Sigmoid colon (tissue), 7 donors: ENCODE measurements at places on chromosomes 6 and 20. TPM values are rescaled to one million over a fixed set of nuclear protein-coding genes. Genes with fewer than 3 reads are reported as not detected.
A peak's percentile ranks its signal among the peaks of the same experiment; 100 is the strongest.

GRCh38 chr20:9071976-9072726 is 3.3 kb downstream of the PLCB4 start:
- peaks cover 19% of the 10 kb centered on the region for H3K4me1 ChIP-seq
- no peak overlapping the region for H3K27ac ChIP-seq
- no peak overlapping the region for H3K4me3 ChIP-seq
- no peaks in the 10 kb centered on the region for H3K27me3 ChIP-seq

GRCh38 chr6:80586242-80586641 is 479.8 kb downstream of the BCKDHB start:
- no peak overlapping the region for H3K4me3 ChIP-seq
- no peaks in the 10 kb centered on the region for H3K27me3 ChIP-seq
- H3K36me3 ChIP-seq = no peaks in the 10 kb centered on the region
- DNase-seq = no peak
- H3K4me1 ChIP-seq = no peaks in the 10 kb centered on the region

Gene MLN
- total RNA-seq = not detected

Gene TCP11
- total RNA-seq = not detected

Gene ZBTB2
- total RNA-seq = 11.5 TPM

- H3K36me3 ChIP-seq = peaks cover 72% of the 10 kb centered on the region
- no peaks in the 10 kb centered on the region for H3K27me3 ChIP-seq
- H3K4me3 ChIP-seq = no peak overlapping the region
- no peak for DNase-seq
- H3K4me1 ChIP-seq = peaks cover 6% of the 10 kb centered on the region
- H3K27ac ChIP-seq = no peak overlapping the region
These were observed 20.8 kb downstream of the PANK2 start for GRCh38 chr20:3909952-3910366.

Gene LPA
- total RNA-seq = not detected

Gene CD24
- total RNA-seq = 3.3 TPM

- no peaks in the 10 kb centered on the region for H3K27me3 ChIP-seq
- no peak for DNase-seq
- H3K4me1 ChIP-seq = no peaks in the 10 kb centered on the region
- no peak overlapping the region for H3K27ac ChIP-seq
These were observed 92.3 kb upstream of the FUT9 start for GRCh38 chr6:95923518-95923917.

Gene NOX3
- not detected for total RNA-seq

GRCh38 chr6:138087593-138088325 is 19.5 kb downstream of the PERP start:
- H3K27me3 ChIP-seq = no peaks in the 10 kb centered on the region
- no peak overlapping the region for H3K4me3 ChIP-seq
- peaks cover 25% of the 10 kb centered on the region for H3K4me1 ChIP-seq
- DNase-seq = no peak
- no peaks in the 10 kb centered on the region for H3K36me3 ChIP-seq

GRCh38 chr20:420166-420620 is 12.1 kb downstream of the RBCK1 start:
- peaks cover 89% of the 10 kb centered on the region for H3K36me3 ChIP-seq
- no peaks in the 10 kb centered on the region for H3K27me3 ChIP-seq
- no peak overlapping the region for H3K27ac ChIP-seq
- no peaks in the 10 kb centered on the region for H3K4me1 ChIP-seq

DNA sequence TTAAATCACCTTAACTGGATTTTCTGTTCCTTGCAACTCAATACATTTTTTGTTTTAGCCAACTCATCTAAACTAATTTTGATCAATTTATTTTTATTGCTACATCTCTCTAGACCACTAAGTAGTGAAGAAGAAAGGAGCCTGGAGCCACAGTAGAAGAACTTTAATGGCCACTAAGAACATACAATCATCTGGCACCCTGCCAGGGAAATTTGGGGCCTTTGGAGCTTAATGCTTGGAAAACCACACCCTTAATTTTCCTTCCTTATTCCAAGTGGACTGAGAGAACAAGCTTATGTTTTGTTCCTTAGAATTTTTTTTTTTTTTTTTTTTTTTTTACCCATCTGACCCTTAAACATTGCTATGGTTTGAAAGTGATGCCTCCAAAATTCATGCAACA is 12.0 kb upstream of the GMDS start:
- H3K27ac ChIP-seq = no peak overlapping the region
- H3K4me3 ChIP-seq = no peak overlapping the region
- peaks cover 10% of the 10 kb centered on the region for H3K36me3 ChIP-seq
- no peaks in the 10 kb centered on the region for H3K27me3 ChIP-seq

Gene KIFC1
- total RNA-seq = 0.81 TPM

DNA sequence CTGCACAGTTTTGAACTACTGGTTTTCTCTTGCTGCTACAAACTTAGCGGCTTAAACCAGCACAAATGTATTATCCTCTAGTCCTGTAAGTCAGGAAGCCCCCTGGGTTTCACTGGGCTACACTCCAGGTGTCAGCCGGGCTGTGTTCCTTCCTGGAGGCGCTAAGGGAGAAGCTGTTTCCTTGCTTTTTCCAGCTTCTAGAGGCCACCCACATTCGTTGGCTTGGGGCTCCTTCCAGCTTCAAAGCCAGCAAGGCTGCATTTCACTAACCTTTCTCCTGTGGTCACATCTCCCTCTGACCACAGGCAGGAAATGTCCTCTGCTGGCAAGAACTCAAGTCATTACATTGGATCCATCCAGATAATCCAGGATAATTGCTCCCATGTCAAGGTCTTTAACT is 350.6 kb upstream of the PLCB4 start:
- peaks cover 28% of the 10 kb centered on the region for H3K36me3 ChIP-seq
- DNase-seq = peak; percentile 67
- H3K27ac ChIP-seq = no peak overlapping the region
- peaks cover 16% of the 10 kb centered on the region for H3K4me1 ChIP-seq

DNA sequence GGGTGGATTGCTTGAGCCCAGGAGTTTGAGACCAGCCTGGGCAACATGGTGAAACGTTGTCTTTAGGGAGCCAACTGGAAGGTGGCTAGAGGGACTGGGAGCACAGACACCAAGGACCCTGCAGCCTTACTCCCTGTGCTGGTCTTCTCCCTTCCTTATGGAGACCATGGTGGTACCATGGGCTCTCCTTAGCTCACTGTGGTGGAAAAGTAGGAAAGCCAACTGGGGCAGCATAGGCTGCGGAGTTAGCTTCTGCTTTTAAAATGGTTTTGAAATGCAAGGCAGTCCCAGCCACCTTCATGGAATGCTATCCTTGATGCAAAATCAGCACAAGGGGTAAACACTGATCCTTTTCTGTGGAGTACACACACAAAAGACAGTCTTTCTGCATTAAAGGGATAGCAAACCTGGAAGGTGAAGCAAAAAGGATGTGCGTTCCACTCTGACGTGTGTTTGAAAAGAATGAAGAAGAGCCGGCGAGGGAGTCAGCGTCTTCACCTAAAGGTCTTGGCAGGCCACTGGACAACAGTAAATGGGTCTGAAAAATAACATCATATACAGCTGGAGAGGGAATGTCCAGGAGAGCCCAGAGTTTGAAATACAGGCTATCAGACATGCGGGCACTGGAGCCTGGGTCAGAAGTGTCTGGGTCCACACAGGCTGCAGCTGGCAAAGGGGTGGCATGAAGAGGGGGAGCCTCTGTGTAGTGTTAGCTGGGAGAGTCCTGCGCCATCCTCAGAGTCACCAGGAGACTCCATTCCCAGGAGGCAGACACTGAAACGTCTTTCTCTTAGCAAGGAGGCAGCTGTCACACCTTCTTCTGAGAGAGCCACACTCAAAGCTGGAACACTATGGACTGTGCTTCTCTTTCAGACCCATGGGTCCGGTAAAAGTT is 58.5 kb downstream of the GPR6 start:
- H3K4me3 ChIP-seq = no peak overlapping the region
- no peaks in the 10 kb centered on the region for H3K27me3 ChIP-seq

Gene CLPSL2
- not detected for total RNA-seq

GRCh38 chr6:168328086-168328485 is 8.5 kb upstream of the DACT2 start:
- H3K4me3 ChIP-seq = no peak overlapping the region
- H3K27ac ChIP-seq = no peak overlapping the region
- no peaks in the 10 kb centered on the region for H3K36me3 ChIP-seq
- no peaks in the 10 kb centered on the region for H3K27me3 ChIP-seq
- DNase-seq = no peak

GRCh38 chr20:635028-635892 is 17.7 kb downstream of the SRXN1 start:
- no peaks in the 10 kb centered on the region for H3K4me1 ChIP-seq
- no peaks in the 10 kb centered on the region for H3K36me3 ChIP-seq
- no peak for DNase-seq
- no peak overlapping the region for H3K27ac ChIP-seq
- no peak overlapping the region for H3K4me3 ChIP-seq

DNA sequence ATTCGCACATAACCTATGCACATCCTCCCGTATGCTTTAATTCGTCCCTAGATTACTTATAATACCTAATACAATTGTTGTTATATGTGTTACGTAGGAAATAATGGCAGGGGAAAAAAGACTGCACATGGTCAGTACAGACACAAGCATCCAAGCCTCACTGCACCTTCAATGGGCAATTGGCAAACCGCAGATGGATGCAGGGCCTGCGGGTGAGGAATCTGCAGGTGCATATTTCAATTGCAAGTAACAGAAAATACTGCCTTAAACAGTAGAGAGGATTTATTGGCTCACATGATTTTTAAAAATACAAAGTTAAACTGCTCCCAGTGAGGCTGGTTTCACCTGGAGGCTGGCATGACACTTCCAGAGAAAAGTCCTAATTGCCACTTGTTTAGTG is 142.1 kb upstream of the MLN start:
- no peaks in the 10 kb centered on the region for H3K4me1 ChIP-seq
- DNase-seq = no peak
- H3K27ac ChIP-seq = no peak overlapping the region
- no peaks in the 10 kb centered on the region for H3K36me3 ChIP-seq
- H3K4me3 ChIP-seq = no peak overlapping the region

Gene EYA4
- total RNA-seq = 6.4 TPM

Gene NMBR
- total RNA-seq = not detected

- no peak for DNase-seq
- H3K4me3 ChIP-seq = no peak overlapping the region
- H3K27ac ChIP-seq = no peak overlapping the region
- no peaks in the 10 kb centered on the region for H3K36me3 ChIP-seq
- H3K4me1 ChIP-seq = no peaks in the 10 kb centered on the region
- no peaks in the 10 kb centered on the region for H3K27me3 ChIP-seq
These were observed 69.5 kb downstream of the LCA5 start for GRCh38 chr6:79467716-79468115.

- no peak for DNase-seq
- H3K36me3 ChIP-seq = peaks cover 9% of the 10 kb centered on the region
- no peaks in the 10 kb centered on the region for H3K27me3 ChIP-seq
- H3K4me3 ChIP-seq = no peak overlapping the region
- no peaks in the 10 kb centered on the region for H3K4me1 ChIP-seq
These were observed 12.9 kb downstream of the MAPRE1 start for GRCh38 chr20:32832664-32833063.

- H3K4me3 ChIP-seq = no peak overlapping the region
- H3K27me3 ChIP-seq = no peaks in the 10 kb centered on the region
- H3K4me1 ChIP-seq = no peaks in the 10 kb centered on the region
- no peaks in the 10 kb centered on the region for H3K36me3 ChIP-seq
- H3K27ac ChIP-seq = no peak overlapping the region
These were observed 234.2 kb upstream of the SULF2 start for GRCh38 chr20:48019496-48019895.

DNA sequence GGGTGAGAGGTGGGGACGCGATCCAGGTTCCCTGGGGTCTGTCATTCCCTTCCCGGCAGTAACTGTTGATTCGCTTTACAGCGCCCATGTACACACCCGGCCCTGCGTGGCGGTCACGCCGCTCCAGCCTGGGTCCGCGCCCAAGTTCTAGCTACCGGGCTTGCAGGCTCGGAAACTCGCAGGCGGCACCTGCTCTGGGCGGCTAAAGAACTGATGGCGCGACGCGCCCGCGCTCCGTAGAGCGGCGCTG is 1.4 kb upstream of the POU3F2 start:
- H3K4me1 ChIP-seq = peaks cover 49% of the 10 kb centered on the region
- peak overlapping the region; percentile 29 for H3K4me3 ChIP-seq
- H3K27me3 ChIP-seq = peaks cover 100% of the 10 kb centered on the region
- peak; percentile 64 for DNase-seq
- no peak overlapping the region for H3K27ac ChIP-seq

Gene CYP24A1
- not detected for total RNA-seq

Gene ZNF831
- 1.8 TPM for total RNA-seq

DNA sequence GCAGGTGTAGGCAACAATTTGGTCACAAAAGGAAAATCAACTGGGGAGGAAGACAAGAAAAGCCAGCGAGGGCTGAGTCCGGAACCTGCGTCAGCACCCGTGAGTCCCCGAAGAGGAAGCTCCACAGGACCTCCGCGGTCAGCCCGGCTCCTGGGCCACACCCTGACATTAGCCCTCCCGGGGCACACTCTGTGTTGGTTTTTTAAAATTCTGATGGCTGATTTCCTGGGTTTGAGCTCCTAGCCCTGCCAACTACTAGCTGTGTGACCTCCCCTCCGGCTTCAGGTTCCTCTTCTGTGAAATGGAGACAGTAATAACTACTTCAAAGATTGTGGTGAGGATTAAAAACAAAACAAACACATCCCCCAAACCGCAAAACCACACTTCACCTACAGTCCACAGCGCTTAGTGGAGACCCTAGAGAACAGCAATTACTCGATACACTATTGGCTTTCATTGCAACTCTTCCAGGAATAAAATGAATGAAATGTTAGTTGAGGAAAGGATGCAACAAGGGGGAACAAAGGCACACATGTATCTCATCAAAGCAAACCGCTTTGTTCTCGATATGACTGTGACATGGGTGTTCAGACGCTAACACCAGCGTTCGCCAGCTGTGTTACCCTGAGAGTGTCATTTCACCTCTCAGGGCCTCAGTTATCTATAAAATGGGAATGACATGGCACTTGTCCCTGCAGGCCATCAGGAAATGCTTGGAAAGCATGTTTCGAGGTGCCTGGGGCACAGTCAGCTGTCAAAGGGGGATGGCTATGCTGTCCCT is 985 bp downstream of the ZBP1 start:
- H3K4me3 ChIP-seq = no peak overlapping the region
- peaks cover 20% of the 10 kb centered on the region for H3K27me3 ChIP-seq
- no peaks in the 10 kb centered on the region for H3K36me3 ChIP-seq
- DNase-seq = no peak
- no peak overlapping the region for H3K27ac ChIP-seq

DNA sequence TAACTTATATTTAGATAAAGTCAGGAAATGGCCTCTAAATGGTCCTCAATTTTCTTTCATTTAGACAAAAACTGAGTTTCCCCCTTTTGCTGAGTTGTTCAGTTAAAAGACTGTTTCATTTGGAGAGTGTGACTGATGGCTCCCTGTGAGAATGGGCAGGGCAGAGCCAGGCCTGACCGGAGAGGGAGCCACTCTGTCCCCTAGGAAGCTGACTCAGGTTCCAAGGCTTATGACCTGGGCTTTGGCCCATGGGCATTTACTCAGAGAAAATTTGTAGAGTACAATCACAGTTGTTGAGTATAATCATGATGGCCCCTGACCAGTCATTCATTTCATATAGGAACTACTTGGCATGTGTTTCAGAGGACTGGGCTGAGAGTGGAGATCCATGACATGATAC is 37.0 kb upstream of the AIG1 start:
- DNase-seq = no peak
- H3K4me1 ChIP-seq = no peaks in the 10 kb centered on the region
- no peak overlapping the region for H3K27ac ChIP-seq
- no peaks in the 10 kb centered on the region for H3K36me3 ChIP-seq
- no peak overlapping the region for H3K4me3 ChIP-seq

GRCh38 chr6:101458336-101458735 is 64.8 kb downstream of the GRIK2 start:
- no peaks in the 10 kb centered on the region for H3K4me1 ChIP-seq
- H3K36me3 ChIP-seq = no peaks in the 10 kb centered on the region
- no peaks in the 10 kb centered on the region for H3K27me3 ChIP-seq
- no peak overlapping the region for H3K4me3 ChIP-seq
- DNase-seq = no peak
